Stromal cell of bone marrow (primary cell): ENCODE measurements at places on chromosomes 7 and 10.

- DNase-seq, result no peak
Observed at GRCh38 chr7:94001396-94001795, 2.8 kb downstream of the BET1 start.

GRCh38 chr7:77407906-77408305 is 8.2 kb downstream of the GSAP start:
- no peak for DNase-seq

- no peak for DNase-seq
Observed at GRCh38 chr10:49083261-49083660, 32.1 kb downstream of the VSTM4 start.

GRCh38 chr7:147571436-147572185 is 1019.0 kb upstream of the C7orf33 start:
- DNase-seq, result no peak

DNA sequence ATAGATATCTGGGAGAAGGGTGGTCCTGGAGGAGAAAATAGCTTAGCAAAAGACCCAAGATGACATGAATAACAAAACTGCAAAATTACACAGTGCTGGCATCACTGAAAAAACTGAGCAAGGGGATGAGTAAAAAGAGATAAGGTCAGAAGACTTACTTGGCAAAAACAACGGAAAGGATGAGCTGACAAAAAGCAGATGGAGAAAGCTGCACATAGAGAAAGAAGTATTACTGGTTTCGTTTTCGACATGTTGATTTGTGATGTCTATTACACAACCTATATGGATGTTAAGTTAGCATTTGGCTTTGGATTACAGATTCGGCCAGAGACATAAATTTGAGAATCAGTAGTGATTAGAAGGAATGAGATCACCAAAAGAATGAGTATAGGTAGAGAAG is 132.1 kb downstream of the MACC1 start:
- DNase-seq, result no peak

DNA sequence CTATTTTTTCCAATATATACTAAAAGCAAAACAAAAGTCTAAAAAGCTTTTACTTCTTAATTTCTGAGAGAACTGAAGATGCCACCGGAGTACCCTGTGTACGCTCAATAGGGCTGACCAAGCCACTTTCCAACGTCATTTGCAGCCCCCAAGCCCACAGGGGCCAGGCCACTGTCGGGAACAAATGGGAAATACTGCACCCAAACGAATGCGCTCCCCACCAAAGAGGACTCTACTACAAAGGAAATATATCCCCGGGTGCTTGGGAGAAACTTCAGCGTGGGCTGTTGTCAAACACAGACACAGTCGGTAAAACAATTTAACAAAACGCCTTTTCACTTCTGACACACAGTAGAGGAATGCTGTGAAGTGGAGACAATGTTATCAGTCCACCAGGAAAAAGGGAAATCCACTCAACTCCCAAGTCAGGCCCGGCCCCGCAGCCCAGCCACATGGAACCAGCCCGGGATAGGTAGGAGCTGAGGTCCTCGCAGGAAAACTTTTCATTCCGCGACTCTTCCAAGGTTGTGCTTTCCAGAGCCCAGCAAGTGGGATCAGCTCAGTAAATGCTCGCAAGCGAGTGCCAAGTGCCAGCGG is 1.4 kb downstream of the PARD3 start:
- DNase-seq, result no peak

- DNase-seq, result no peak
Observed at GRCh38 chr7:157439149-157439548, 102.3 kb downstream of the DNAJB6 start.

GRCh38 chr7:51995596-51996179 is 679.1 kb upstream of the COBL start:
- DNase-seq, result no peak

- no peak for DNase-seq
Observed at GRCh38 chr10:73857446-73857845, 16.9 kb downstream of the CAMK2G start.

- DNase-seq, result no peak
Observed at GRCh38 chr7:118153551-118154177, 30.3 kb upstream of the LSM8 start.

DNA sequence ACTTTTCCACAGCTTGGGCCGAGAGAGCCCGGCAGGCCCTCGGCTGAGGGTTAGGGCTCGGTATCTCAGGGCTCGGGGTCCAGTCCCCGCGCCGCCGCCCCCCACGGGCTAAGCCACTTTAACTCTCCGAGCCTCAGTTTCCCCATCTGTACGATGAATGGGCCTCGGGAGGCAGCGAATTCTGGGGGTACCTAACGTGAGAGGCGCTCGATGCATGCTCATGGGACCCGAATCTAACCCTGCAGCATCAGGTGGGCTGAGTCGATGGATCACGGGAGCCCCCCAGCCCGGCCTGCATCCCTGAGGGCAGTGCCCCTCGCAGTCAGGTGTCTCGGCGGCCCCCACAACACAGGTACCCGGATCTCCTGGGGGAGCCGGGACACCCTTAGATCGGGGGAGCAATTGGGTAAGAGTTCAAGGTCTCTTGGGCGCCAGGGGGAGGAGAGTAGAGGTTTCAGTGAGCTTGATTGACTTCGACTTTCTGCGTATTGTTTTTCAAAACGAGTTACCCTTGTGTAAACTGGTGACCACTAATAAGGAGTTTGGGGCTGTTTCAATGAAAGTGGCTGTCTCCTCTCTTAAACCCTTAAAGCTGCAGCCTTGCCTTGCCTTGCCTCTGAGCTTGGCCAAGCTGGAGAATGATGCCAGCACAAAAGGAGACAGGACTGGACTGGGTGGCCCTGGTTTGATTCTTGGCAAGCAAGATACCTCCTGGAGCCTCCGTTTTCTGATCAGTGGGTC is 631 bp downstream of the POR start:
- no peak for DNase-seq

DNA sequence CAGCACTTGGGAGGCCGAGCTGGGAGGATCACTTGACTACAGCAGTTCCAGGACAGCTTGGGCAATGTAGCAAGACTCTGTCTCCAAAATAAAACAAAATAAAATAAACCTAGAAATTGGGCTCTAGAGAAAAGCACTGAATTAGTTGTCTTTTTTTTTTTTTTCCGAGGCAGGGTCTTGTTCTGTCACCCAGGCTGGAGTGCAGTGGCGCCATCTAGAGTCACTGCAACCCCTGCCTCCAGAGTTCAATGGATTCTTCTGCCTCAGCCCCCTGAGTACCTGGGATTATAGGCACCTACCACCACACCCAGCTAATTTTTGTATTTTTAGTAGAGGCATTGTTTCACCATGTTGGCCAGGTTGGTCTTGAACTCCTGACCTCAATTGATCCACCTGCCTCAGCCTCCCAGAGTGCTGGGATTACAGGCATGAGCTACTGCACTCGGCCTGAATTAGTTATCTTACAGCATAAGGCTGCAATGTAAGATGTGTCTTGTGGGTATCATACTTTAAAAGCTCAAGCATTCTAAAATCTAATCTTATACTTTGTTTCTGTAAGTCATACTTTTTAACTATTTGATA is 12.8 kb downstream of the MEIG1 start:
- no peak for DNase-seq

DNA sequence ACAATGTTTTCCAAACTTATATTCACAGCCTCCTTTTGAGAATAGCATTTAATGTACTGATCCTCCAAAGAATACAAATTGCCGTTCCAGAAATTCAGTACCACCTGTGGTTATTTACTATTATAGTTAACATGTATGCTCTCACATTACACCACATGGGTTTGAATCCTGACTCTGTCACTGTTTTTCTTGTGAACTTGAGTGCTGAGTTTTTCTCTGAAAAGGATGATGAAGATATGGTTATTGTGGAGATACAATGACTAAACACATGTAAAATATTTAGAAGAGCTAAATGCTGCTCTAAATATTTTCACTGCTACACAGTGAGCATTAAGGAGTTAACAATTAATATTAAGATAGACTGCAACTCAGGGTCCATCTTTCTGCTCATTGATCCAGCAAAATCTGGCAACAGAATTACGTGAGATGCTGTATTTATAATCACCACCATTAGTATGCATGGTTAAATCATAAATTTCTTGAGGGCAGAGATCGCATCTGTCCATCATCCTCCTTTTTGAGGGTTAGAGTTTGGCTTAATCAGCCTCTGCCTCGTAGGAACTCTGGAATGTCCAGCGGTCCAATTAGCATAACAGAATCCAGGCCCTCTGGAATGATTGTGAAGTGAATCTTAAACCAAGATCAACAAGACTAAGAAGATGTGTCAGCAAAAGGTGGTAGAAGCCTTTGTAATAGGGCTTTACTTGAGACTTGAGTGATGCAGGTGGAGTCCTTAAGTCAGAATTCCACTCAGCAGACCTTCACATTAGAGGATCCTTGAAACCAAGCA is 152.8 kb downstream of the MACC1 start:
- no peak for DNase-seq

GRCh38 chr7:27073076-27073475 is 22.7 kb downstream of the HOXA1 start:
- DNase-seq, result no peak

DNA sequence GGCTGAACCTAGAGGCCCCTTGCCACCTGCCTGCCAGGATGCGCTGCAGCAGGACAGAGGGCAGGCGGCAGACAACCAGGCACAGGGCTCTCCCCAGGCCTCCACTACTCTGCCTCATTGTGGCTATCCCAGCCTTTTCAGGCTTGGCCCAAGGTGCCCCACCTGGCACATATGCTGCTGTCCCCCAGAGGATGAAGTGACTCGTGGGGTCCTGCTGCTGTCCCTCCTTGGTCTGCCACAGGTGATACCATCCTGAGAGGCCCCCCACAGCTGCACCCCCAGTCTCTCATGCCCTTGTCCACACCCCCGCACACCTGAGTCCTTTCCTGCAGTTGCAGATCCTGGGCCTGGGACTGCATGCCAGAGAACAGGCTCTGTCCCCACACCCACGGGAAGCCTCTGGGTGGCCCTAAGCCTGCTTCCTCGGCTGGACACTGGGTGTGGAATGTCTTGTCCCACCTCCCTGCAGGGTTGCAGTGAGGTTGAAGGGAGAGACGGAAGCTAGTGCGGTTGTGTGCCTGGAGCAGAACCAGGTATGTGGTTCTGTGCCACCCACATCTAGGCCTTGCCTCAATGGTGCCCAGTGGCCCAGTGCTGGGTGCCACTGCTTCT is 55.3 kb downstream of the RASGEF1A start:
- no peak for DNase-seq

DNA sequence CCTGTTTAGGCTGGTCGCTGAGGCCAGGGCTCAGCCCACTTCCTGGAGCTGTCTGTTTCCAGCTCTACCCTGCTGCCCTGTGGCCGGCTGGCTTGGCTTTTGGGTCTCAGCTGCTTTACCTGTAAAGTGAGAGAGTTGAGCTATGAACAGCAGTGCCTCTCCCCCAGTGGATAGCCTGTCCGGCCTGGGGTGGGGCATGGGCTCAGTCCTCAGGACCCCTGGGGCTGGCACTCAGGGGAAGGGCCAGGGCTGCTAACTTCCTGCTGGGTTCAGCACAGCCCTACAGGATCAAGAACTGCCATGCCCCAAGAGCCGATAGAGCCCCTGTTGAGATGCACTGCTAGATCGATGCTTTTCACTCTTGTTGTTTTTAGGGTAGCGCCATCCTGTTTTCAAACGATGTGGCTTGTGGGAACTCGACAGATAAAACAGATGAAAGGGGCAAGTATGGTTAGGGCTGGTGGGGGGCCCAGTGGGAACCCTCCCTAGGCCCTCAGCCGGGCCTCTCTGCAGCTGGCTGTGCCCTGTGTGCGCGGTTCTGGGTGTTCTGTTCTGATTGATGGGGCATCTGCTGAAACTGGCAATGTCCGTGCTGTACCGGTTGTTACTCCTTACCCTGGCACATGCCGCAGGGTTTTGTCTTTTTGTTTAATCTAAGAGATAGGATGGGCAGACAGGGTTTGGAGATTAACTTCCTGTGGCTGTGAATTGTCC is 10.0 kb upstream of the SFRP5 start:
- DNase-seq, result no peak

- DNase-seq, result no peak
Observed at GRCh38 chr10:8051109-8051821, 3.2 kb upstream of the GATA3 start.

GRCh38 chr7:40077849-40078248 is 56.6 kb downstream of the MPLKIP start:
- DNase-seq, result no peak

GRCh38 chr10:88478256-88478655 is 104.9 kb downstream of the RNLS start:
- no peak for DNase-seq

- no peak for DNase-seq
Observed at GRCh38 chr7:139726485-139726869, 51.3 kb downstream of the HIPK2 start.

DNA sequence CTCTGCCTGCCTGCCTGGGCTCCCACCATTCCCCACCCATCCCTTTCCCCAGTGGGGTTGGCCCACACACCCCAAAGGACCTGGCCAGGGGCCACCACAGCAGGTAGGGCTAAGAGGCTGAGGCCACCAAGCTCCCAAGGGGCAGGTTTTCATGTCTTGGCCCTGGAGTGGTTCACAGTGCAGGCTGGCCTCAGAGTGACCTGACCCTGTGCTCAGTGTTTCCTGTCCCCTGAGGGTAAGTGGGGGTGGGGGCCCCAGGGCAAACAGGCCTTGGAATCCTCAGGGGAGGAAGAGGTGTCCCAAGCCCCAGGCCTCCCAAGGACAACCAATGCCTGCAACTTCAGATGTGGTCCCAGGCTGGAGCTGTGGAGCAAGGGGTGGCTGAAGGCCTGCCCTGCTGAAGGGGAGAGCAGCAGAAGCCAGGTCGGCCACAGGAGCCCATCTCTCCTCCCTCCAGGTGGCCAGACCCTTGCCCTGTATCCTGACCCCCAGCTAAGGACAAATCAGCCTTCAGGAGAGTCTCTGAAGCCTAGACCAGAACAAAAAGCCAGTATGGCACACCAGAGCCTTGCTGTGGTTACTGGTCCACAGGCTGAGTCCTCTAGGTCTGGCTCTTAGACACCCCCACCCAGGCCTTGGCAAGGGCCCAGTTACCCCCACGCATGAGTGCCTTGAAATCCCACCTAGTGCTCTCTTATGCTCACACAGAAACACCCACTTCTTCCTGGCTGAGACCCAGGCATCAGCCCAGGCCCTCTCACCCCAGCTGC is 27.6 kb downstream of the POLL start:
- no peak for DNase-seq

DNA sequence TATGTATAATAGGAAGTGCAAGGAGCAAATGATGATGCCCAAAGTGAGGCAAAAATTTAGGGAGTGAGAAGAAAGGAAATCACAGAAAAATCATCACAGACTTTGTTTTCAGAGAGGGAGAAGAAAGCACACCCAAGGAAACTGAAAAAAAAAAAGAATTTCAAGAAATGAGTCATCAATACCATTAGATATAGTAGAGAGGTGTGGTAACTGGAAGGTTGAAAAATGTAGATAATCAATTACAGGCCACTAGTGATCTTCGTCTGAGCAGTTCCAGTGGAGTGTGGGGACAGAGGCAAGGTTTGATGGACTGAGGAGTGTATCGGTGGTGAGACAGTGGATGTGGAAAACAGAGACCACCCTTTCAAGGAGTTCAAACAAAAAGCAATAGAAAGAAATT is 31.7 kb downstream of the ASB4 start:
- no peak for DNase-seq
